ENCODE measurements at places on chromosomes 13 and 19.

DNA sequence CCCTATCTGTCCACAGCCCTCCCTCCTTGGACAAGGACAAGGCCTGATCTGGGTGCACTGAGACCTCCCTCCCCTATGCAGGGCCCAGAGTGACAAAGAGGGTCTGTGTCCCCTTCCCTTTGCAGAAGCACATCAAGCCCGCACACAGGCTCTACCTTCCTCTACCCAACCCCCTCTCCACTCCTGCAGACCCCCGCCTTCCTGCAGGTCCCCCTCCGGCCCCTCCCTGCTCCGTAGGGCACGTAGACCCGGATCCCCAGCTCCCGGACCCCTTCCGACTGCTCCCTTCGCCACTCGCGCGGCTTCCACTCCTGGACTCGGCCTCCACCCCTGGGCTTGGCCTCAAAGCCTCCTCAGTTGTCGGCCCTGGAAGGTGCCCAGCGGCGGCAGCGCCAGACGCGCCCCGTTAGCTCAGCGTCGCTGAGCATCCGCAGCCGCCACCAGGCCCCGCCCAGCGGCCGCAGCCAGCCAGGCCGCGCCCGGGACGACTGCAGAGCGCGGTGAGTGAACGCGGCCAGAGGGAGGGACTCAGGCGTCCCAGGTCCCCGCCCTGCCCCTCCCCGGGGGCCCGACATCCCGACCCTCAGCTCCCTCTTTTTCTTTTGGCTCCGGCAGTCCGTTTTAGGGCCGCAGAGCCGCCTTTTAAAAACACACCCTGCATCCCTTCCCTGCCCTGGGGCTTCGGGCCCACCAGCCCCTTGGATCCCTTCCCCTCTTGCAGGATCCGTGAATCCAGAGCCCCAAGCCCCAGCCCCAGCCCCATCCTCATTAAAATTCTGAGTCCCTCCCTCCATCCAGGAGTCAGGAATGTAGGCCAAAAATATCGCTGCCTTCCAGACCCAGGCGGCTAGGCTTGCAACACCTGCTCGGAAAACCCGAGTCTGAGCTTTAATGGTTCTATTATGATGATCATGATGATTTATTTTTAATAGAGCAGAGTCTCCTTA lies 1.5 kb upstream of the MYADM start:
- DNase-seq = peak; percentile 54

- DNase-seq = peak; percentile 79
These were observed 49.0 kb upstream of the FRY start for GRCh38 chr13:31982540-31982939.

GRCh38 chr13:95676105-95676761 lies 706 bp upstream of the DNAJC3 start:
- DNase-seq = peak; percentile 75

DNA sequence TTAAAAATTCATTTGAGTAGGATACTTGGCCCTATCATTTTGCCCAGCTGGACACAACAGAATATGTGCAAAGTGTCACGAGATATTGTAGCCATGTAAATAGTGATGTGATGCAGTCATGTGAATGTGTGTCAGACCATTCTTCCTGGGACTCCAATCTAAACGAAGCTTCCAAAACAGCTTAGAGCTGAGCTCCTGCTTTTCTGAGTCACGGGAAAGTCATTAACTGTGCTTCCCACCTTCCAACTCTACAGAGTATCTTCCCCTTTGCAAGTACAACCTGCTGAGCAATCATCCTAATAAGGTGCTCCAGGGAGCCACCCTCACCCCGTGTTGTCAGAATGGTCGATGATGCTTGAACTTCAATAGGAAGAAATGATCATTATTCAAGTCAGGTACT lies 294.7 kb downstream of the MYO16 start:
- DNase-seq = no peak

DNA sequence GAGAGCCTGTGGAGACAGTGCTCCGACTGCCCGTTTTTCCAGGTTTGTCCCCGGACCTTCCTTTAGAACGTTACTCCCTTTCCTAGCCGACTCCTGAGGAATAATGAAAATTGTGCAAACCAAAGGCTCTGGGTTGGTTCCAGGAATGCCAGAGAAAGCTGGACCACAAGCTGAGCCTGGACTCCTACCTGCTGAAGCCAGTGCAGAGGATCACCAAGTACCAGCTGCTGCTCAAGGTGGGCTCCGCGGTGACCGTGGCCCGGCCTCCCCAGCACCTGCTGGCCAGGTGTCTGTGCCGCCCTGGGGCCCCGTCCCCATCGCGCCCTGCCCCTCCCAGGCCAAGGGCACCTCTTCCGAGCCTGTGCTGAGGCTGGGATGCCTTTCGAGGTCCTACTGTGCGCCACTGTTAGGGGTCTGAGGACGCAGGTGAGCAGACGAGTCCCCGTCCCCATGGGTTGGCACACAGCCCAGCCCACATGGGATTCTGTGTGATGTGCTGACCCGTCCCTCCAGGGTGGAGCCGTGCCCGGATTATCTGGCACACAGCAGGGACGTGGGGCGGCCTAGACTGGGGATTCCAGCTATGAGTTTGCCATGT lies 20.5 kb upstream of the F7 start:
- no peak for DNase-seq

GRCh38 chr13:36945078-36945477 lies 25.0 kb upstream of the SMAD9 start:
- DNase-seq = no peak

Measured in NB4 (cell line).